Stomach (tissue), 19 donors: ENCODE measurements at places on chromosomes 13 and 19. TPM values are rescaled to one million over a fixed set of nuclear protein-coding genes. Genes with fewer than 3 reads are reported as not detected.

DNA sequence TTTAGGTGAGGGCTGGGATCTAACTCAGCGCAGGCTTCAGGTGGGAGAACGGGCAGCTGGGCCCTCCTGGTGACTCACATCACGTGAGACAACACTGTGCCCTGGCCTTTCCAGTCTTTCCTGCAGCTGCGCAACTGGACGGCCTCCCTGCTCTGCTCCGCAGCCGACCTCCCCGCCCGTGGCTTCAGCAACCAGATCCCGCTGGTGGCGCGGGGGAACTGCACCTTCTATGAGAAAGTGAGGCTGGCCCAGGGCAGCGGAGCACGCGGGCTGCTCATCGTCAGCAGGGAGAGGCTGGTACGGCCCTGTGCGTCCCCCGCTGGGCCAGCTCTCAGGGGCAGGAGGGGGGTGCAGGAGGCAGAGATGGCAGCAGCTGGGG is 8.8 kb downstream of the SPPL2B start:
- DNase-seq: no peak

DNA sequence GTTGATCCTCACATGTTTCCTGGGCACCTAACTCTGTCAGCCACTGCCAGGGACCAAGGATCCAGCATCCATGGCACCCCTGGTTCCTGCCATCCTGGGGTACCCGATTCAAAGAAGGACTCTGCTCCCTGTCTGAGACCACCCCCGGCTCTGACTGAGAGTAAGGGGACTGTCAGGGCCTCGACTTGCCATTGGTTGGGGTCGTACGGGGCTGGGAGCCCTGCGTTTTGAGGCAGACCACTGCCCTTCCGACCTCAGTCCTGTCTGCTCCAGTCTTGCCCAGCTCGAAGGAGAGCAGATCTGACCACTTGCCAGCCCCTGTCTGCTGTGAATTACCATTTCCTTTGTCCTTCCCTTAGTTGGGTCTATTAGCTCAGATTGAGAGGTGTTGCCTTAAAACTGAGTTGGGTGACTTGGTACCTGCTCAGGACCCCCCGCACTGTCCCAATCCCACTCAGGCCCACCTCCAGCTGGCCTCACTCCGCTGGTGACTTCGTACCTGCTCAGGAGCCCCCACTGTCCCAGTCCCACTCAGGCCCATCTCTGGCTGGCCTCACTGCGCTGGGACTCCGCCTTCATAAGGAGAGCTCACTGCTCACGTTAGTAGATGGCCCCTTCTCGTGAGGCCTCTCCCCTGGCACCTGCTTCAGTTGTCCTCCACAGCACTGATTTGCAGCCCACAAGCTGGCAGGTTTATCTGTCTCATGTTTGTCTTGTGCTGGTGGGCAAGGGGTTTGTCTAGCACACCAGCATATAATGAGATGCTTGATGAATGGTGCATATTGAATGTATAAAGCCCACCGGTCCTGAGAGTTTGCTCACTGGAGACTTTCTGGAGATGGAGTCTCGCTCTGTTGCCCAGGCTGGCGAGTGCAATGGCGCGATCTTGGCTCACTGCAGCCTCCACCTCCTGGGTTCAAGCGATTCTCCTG is 3.9 kb downstream of the RPL28 start:
- DNase-seq: no peak

- DNase-seq: peak; percentile 69
Observed at GRCh38 chr19:47406711-47407416, 12.5 kb downstream of the MEIS3 start.

DNA sequence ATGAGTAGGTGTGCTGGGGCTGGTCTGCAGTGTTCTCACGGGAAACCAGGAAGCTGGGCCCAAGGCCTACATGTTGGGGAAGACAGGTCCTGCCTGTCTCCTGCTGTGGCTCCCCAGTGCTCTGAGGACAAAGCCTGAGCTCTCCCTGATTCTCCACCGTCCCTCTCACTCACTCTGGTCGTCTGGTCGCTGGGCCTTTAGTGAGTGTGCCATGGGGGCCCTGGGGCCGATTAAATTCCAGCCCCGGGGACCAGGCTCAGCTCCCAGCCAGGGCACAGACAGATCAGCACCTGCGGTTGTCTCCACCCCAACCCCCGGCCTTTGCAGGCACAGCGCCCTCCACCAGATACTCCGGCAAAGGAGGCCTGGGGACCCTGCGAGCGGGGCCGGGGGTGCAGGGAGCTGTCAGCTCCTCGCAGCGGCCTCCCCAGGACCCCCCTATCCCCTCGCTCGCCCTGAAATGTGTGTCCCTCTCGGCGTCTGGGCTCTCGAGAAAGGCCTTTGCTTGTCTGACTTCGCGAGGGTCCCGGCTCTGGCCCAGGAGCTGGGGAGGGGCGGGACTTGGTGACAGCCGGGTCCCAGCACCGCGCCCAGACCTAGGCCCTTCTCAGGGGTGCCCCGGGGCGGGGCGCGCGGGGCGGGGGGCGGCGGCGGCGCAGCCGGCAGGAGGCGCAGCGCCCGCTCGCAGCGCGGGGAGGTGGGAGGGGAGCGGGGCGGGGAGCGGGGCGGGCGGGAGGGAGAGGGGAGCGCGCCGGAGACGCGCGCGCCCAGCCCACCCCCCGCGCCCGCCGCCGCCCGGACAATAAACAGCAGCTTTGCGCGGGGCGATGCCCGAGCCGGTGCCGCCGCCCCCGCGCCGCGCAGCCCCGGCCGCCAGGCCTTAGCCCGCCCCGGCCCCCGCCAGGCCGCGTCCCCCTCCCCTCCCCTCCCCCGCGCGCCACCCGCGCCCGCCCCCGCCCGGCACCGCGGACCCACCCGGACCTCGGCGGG is at the start of gene PALM:
TSS of gene PALM (plus strand) at position 782 of the 990 bp plus-strand sequence. CDS start 212 bp downstream, outside the sequence.
- peak; percentile 29 for DNase-seq

DNA sequence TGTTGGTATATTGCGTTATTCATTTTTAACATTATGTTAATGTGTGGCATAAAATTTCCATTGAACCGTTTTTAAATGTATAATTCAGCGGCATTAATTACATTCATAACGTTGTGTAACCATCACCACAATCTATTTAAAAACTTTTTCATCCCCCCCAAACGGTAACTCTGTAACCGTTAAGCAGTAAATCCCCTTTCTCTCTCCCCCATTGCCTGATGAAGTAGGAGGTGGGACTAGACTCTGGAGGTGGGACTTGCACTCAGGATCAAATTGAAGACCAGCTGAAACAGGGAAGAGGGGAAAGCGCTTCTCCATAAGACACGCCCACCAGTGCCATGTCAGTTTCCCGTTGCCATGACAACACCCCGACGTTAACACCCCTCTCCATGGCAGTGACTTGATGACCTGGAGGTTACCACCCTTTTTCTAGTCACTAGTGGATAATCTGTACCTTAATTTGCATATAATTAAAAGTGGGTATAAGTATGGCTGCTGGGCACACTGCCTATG is 16.8 kb downstream of the CLEC11A start:
- no peak for DNase-seq

DNA sequence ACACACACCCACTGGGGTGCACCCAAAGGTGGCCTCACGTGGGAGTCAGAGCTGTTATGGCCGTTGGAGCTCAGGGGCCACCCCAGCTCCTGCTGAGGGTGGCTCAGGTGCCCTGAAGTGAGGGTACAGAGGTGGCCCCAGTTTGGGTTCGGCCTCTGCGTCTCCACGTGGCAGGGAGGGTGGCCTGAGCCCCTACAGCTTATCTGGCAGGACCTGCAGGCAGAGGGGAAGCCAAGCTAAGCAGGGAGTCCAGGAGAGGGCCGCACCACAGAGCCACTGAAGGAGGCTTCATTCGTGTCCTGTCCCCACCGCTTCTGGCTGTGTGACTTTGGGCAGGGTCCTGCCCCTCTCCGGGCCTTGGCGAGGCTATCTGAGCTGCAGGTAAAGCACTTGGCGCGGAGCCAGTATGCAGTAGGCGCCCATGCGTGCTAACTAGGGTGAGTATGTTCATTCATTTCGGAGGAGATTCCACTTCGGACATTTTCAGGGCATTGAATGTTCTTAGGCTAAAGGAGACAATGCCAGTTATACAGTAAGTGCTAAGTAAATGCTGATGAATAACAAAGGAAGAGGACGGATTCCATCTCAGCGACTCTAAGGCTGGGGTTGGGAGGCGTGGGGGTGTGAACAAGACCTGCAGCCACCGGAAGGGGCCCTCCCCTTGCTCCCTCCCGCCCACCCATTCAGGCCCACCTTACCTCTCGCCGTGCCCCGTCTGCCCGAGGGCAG is 4.9 kb downstream of the REX1BD start:
- no peak for DNase-seq

Gene ZNF837
- 2.3 TPM for total RNA-seq

Gene IRGC
- not detected for total RNA-seq
